ENCODE measurements at places on chromosomes 3 and 15. TPM values are rescaled to one million over a fixed set of nuclear protein-coding genes. Genes with fewer than 3 reads are reported as not detected.

GRCh38 chr3:16927485-16927884, 42.7 kb downstream of the PLCL2 start:
- DNase-seq: no peak
- no peak overlapping the region for H3K4me3 ChIP-seq
- no peaks in the 10 kb centered on the region for H3K27me3 ChIP-seq
- H3K27ac ChIP-seq: no peak overlapping the region
- no peaks in the 10 kb centered on the region for H3K36me3 ChIP-seq

DNA sequence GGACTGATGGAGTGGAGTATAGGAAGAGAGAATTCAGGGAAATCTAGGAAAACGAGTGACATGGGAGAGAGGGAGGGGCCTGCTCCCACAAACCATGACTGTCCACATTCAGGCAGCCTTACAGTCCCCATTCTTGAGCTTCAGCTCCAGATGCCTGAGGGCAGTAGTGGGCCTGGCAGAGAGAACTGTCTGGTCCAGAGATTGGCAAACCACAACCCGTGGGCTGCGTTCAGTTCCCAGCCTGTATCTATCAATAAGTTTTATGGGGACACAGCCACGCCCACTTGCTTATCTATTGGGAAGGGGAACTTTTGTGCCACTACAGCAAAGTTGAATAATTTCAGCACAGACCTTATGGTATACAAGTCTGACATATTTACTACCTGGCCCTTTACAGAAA, 63.8 kb downstream of the SLCO2A1 start:
- no peaks in the 10 kb centered on the region for H3K36me3 ChIP-seq
- no peak overlapping the region for H3K27ac ChIP-seq
- no peak for DNase-seq
- H3K4me3 ChIP-seq: no peak overlapping the region
- H3K4me1 ChIP-seq: peaks cover 4% of the 10 kb centered on the region
- H3K27me3 ChIP-seq: peaks cover 35% of the 10 kb centered on the region

CCR9 gene
- not detected for polyA plus RNA-seq

GRCh38 chr3:50395070-50395860, 35.9 kb upstream of the TMEM115 start:
- peaks cover 69% of the 10 kb centered on the region for H3K27me3 ChIP-seq
- no peaks in the 10 kb centered on the region for H3K36me3 ChIP-seq
- H3K4me3 ChIP-seq: no peak overlapping the region
- peaks cover 11% of the 10 kb centered on the region for H3K4me1 ChIP-seq

CHL1 gene
- 0.14 TPM for polyA plus RNA-seq

DNA sequence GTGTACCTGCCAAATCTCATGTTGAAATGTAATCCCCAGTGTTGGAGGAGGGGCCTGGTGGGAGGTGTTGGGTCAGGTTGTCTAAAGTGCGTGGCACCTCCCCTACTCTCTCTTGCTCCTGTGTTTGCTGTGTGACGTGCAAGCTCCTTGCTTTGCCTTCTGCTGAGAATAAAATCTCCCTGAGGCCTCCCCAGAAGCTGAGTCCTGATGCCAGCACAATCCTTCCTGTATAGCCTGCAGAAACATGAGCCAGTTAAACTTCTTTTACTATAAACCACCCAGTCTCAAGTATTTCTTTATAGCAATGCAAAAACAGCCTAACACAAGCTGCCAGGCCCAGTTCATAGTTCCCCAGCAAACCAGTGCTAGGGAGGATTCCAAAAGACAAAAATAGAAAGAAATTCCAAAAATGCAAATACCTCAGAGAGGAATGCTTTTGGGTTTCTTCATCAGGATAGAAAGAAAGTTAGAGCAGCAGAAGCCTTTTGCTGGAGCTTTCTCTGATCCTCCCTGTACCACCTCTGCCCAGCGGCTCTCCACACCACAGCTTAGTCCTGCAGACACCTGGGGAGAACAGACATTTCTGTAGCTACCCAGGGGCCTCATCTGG, 25.9 kb upstream of the CDV3 start:
- H3K4me3 ChIP-seq: no peak overlapping the region
- H3K27ac ChIP-seq: no peak overlapping the region
- peaks cover 10% of the 10 kb centered on the region for H3K4me1 ChIP-seq
- no peaks in the 10 kb centered on the region for H3K27me3 ChIP-seq

- no peaks in the 10 kb centered on the region for H3K27me3 ChIP-seq
- DNase-seq: no peak
- H3K27ac ChIP-seq: no peak overlapping the region
- no peak overlapping the region for H3K4me3 ChIP-seq
- no peaks in the 10 kb centered on the region for H3K4me1 ChIP-seq
Observed at GRCh38 chr3:5840056-5840455, 652.5 kb downstream of the EDEM1 start.

DNA sequence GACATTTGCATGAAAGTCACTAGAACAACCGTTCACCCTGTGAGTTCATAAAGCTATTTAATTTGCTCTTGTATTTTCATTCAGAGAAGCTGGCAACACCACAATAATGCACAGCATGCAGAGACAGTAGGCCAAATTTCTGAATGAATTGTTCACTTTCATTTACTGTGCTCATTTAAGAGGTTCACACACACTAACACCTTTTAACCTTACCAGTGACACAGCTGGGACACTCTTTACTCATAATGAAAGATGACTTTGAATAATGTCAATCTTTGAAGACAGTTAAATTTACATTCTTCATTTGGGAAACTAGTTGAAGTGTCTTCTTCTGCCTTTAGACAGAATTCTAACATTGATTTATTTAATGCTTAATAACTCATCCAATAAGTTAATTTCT, 95.7 kb downstream of the ROBO1 start:
- no peak overlapping the region for H3K4me3 ChIP-seq
- no peaks in the 10 kb centered on the region for H3K36me3 ChIP-seq
- no peak for DNase-seq
- no peaks in the 10 kb centered on the region for H3K4me1 ChIP-seq

DNA sequence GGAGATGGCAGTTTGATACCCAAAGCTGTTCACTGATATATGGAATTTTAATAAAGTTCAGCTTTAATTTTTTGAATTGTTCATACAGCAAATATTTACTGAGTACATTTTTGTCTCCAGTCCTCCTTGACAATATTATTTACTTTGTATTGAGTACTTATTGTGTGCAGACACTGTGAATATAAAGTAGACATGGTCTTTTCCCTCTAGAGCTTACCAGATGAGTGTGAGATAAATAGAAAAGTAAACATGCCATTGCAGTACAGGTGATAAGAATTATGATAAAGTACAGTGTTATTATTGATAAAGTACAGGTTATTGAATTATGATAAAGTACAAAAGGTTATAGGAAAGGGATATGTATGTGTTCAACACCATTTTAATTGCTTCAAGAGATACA, 2.1 kb downstream of the UBA5 start:
- DNase-seq: no peak
- no peaks in the 10 kb centered on the region for H3K36me3 ChIP-seq
- H3K27ac ChIP-seq: no peak overlapping the region
- H3K4me1 ChIP-seq: peaks cover 14% of the 10 kb centered on the region
- peak overlapping the region; percentile 98 for H3K4me3 ChIP-seq

- H3K36me3 ChIP-seq: no peaks in the 10 kb centered on the region
- no peaks in the 10 kb centered on the region for H3K27me3 ChIP-seq
- peaks cover 9% of the 10 kb centered on the region for H3K4me1 ChIP-seq
- no peak for DNase-seq
- no peak overlapping the region for H3K27ac ChIP-seq
- H3K4me3 ChIP-seq: no peak overlapping the region
Observed at GRCh38 chr15:34841262-34841725, 45.9 kb upstream of the ACTC1 start.

DNA sequence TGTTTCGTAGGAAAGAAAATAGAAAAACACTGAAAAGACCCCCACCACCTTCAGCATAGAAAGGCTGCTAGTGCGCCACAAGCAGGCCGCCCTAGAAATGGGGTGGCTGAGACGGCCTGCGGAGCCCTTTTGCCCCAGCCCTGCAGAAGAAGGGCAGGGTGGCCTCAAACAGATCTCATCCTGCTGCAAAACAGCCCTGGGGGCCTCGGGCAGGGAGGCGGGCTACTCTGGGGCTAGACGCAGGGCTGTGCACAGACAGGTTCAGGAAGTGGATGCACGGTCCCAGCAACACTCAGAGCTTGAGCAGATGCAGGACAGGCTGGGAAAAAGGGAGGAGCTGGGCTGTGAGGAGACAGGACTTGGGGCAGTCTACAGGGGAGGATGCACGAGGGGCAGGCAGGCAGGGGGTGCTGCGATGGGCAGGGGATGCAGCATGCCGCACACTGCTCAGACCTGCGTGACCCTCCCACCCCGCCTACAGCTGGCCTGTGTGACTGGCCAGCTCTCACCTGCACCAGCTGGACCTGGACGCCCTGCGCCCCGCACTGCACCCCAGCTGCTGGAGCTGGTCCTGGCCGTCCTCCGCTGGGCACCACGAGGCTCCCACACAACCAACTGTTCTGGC, 34.3 kb downstream of the ZXDC start:
- no peak overlapping the region for H3K27ac ChIP-seq
- no peak for DNase-seq
- peaks cover 3% of the 10 kb centered on the region for H3K36me3 ChIP-seq
- no peaks in the 10 kb centered on the region for H3K27me3 ChIP-seq
- H3K4me1 ChIP-seq: no peaks in the 10 kb centered on the region
- H3K4me3 ChIP-seq: no peak overlapping the region

- H3K4me3 ChIP-seq: no peak overlapping the region
- H3K27me3 ChIP-seq: no peaks in the 10 kb centered on the region
- no peaks in the 10 kb centered on the region for H3K4me1 ChIP-seq
- H3K36me3 ChIP-seq: no peaks in the 10 kb centered on the region
- H3K27ac ChIP-seq: no peak overlapping the region
Observed at GRCh38 chr3:29826712-29827111, 545.8 kb downstream of the RBMS3 start.

NPAP1 gene
- polyA plus RNA-seq: not detected

- no peaks in the 10 kb centered on the region for H3K36me3 ChIP-seq
- no peak for DNase-seq
- no peak overlapping the region for H3K27ac ChIP-seq
- H3K4me1 ChIP-seq: no peaks in the 10 kb centered on the region
- no peaks in the 10 kb centered on the region for H3K27me3 ChIP-seq
Observed at GRCh38 chr3:109257269-109257668, 59.0 kb downstream of the DPPA2 start.

DNA sequence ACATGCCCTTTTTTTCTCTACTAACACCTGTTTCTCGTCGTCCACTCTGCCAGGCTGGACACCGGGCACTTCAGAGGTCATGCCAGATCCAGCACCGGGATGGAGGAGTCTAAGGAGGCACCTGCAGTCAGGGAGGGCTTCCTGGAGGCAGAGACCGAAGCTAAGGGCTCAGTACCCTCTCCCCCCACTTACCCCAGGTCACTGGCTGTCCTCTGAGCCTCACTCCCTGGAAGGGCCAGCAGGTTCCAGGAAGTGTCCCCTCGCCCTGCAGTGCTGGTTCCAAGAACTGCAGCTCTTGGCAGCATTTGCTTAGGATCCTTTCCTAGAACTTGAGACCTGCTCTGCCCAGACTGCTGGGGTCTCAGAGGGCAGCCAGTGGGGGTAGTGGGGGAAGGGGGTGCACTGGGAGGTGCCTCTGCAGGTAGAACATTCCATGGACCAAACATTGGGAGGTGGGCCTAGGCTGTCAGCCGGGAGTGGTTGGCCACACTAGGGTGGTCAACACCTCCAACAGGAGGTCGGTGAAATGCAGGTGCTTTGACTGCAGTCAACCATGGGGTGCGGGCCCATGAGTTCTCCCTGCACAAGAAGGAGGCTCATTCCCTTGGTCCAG, 11.3 kb downstream of the CISH start:
- no peak overlapping the region for H3K27ac ChIP-seq
- H3K4me1 ChIP-seq: peaks cover 37% of the 10 kb centered on the region
- no peaks in the 10 kb centered on the region for H3K27me3 ChIP-seq
- DNase-seq: no peak

DNAJC17 gene
- polyA plus RNA-seq: 27.0 TPM

DNA sequence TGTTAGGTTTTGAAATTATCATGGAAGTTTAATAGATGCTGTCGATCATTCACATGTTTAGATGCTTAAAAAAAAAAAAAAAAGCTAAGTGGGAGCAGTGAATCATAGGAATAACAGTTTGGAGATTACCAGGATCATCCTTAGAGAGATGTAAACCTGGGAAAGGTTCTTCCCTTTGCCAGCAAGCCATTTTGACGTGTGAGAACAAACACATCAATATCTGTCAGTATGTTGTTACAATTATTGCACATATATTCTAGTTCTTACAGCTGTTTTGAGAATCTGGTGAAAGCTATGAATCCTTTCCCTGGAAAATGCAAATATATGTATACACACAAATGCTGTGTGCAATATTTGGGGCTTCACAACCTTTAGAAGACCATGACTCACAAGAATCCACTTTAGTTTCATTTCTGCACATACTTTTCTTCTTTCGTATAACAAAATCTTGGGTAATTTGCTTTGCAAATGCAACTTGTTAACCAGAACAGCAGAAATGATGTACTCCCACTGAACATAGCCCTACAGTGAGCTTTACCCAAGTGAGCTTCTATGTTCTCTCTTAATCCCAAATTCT, 12.0 kb downstream of the NFKBIZ start:
- DNase-seq: no peak
- no peaks in the 10 kb centered on the region for H3K27me3 ChIP-seq
- H3K4me3 ChIP-seq: no peak overlapping the region

B3GNT5 gene
- polyA plus RNA-seq: 66.6 TPM

DNA sequence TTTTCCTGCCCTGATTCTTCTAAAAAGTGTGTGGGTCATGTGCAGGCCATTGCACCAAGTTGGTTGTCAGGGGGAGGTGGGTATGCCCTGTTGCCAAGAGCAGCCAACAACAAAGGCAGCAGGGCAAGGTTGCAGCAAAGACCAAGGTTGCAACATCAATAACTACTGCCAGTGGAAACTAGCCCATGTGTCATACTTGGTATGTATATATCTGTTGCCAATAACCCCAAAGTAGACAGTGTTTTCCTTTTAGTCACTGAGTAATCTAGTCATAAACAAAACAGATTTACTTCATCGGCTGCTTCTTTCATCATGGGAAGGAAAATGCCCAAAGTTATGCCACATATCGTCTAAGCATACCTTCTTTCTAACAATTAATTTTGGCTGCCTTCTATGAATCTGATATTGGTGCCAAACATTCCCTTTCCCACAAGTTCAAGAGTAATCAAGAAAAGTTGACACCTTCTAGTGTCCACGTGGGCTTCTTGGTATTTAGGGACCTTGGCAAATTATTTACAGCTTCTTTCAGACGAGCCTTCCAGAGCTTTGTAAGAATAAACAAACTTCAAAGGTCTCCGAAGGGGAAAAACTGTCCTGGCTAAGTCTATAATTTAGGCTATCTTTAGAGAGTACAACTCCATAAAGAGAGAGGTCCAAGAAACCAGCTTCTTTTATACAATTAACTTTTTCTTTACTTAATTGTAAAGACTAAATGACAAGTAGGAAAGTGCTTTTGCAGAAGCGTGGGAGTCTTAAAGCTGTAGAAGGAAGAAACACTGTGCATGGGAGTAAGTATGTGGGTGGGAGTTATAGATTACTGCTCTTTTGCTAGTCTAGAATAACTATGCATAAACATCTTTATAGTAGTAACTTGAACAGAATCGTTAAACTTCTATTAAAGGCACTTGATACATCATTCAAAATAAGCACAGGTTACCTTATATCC, 10.0 kb upstream of the MBNL1 start:
- no peak for DNase-seq
- no peaks in the 10 kb centered on the region for H3K36me3 ChIP-seq
- no peak overlapping the region for H3K4me3 ChIP-seq
- H3K27ac ChIP-seq: peak overlapping the region; percentile 69

Data from keratinocyte (primary cell).